ENCODE measurements at places on chromosomes 4 and X.
A peak's percentile ranks its signal among the peaks of the same experiment; 100 is the strongest.

GRCh38 chrX:18010253-18010652, 149.2 kb upstream of the RAI2 start:
- no peak for DNase-seq

DNA sequence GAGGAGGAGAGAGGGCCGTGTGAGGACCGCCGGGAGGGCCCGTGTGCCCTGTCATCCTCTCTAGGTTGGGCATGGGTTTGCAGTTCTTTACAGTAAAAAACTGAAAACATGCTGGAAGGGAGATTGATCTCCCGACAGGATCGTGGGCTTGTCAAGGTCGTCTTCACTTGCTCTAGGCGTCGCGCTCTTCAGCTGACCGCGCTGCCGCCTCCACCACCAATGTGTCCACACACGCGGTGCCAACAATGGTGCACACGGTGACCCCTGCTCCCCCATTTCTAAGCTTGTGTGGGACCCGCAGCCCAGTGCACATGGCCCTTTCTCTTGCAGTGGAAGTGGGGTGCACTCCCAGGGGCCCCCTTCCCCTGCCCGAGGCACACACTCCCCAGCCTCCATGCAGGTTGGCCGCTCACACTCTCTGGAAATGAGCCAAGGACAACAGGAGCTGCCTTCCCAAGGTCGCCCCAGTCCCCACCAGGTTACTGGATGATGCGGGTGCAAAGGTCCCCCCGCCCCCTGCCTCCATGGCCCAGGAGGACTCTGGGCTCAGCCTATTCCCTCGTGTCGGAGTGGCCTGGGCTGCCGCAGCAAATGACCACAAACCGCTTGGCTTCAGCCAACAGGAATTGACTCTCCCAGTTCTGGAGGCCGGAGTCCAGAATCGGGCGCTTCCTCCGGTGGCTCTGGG, 1.7 kb upstream of the ZFP92 start:
- no peak for DNase-seq

GRCh38 chr4:182564724-182565369, 321.6 kb downstream of the TENM3 start:
- DNase-seq, result no peak

DNA sequence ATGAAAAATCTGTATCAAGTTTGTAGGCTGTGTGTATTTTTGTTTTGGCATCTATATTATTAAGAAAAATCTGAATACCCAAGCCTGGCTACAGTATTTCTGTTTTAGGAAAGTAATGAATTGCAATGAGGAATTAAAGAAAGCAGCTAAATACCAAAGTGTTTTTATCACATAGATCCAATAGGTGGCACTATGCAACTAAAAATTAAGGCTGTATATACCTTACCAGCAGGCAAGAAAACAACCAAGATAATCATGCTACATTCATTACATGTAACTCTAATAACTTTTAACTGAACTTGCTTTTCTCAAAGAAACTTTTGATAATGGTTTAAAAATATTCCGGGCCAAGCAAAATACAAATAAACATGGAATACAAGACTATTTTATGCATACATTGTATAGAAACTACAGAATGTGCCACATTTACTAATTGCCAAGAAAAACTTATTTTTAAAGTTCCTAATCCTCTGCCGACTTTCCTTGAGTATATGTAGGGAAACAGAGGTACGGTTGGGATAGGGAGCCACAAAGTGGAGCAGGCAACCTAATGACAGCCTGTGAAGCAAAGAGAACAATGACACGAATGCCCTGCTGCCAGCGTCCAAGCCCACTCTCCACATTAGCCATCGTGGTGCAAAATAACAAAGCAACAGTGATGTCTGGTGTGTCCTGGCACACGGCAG, 63.7 kb downstream of the SEC24D start:
- DNase-seq, result peak; percentile 4

DNA sequence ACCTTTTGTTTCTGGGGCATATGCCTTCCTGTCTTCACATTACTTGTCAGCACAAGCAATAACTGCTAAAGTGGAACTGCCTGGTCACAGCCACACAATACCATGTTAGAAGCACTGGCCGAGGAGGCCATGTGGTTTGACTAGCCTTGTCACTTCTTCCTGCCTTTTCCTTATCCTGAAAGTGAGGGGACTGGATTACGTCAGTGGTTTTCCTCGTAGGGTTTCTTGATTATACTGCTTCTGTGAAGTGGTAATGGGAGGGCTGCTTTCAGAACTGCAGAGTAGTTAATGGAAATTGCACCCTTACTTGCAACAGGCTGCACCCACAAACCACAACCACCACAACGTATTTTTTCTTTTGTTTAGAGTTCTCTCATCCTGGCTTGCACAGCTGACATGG, 26.6 kb downstream of the ZRSR2 start:
- peak; percentile 68 for DNase-seq

DNA sequence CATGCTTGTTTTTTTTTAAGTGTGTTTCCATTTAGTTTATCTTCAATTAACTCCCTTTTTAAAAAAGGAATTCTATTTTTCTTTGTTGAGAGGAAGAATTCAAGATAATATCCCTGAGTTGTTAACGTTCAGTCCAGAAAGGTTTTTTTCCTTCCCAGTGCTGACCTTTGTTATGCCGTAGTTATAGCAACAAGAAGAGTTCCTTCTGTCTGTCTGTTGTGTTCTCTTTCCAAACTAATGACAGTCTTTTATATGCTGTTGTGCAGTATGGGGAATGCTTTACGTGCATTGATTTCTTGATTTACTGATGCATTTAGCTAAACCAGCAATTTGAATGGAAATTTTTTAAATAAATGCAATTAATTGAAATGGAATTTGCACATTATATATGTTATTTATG, 6.6 kb upstream of the CXXC4 start:
- no peak for DNase-seq

GRCh38 chr4:167587361-167587760, 353.1 kb upstream of the SPOCK3 start:
- no peak for DNase-seq

- DNase-seq, result peak; percentile 2
Measured at GRCh38 chrX:149570668-149571067, 16.6 kb downstream of the MAGEA9B start.
